ENCODE measurements at places on chromosomes 4 and X.

- ATAC-seq: no peak
These were observed 412.5 kb downstream of the ADAM29 start for GRCh38 chr4:175330652-175331051.

- no peak for ATAC-seq
These were observed 316.7 kb upstream of the DIPK2B start for GRCh38 chrX:45517090-45517973.

- ATAC-seq: peak; percentile 62
These were observed 55.5 kb downstream of the WFS1 start for GRCh38 chr4:6324999-6325787.

GRCh38 chr4:118935819-118936218 lies 47.2 kb downstream of the SYNPO2 start:
- no peak for ATAC-seq

GRCh38 chrX:7435822-7436221 lies 287.9 kb upstream of the PUDP start:
- ATAC-seq: no peak

DNA sequence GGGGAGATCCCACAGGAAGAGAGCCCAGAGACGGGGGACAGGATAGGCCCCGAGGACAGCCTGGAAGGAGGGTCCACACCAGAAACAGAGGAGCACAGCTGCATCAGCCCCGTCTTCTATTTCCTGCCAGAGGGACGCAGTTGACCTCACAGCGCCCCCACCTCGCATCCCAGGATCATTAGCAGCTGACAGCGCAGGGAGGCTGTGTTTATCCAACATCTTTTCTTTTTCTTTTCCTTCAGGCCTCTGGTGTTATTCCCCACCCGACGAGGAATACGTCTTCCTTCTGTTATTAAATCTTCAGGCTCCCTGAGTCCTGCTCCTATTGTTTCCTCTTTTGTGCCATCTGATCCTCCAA lies 75.4 kb downstream of the DCHS2 start:
- no peak for ATAC-seq

GRCh38 chr4:88043586-88044340 lies 36.3 kb downstream of the PKD2 start:
- no peak for ATAC-seq

GRCh38 chr4:56307423-56307822 lies 79.9 kb downstream of the AASDH start:
- no peak for ATAC-seq

DNA sequence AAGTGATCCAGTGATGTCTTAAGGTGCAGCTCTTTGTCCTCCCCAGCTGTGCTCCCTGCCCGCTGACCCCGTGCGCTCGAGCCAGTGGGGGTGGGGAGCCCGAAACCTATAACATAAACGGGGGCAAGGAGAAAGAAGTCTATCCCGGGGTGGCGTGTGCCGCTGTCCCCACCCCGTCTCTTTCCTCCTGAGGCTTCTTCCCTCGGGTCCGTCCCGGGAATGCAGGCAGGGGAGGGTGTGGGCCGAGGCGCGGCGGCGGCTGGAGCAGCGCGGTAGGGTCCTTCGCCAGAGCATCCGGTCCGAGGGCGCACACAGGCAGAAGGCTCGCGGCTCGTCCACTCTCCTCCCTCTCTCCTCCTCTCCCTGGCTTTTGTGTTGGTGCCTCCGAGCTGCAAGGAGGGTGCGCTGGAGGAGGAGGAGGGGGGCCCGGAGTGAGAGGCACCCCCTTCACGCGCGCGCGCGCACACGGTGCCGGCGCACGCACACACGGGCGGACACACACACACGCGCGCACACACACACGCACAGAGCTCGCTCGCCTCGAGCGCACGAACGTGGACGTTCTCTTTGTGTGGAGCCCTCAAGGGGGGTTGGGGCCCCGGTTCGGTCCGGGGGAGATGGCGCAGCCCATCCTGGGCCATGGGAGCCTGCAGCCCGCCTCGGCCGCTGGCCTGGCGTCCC lies at the start of gene RAB33A:
Gene RAB33A (plus strand): TSS at position 517 of the 681 bp plus-strand sequence. CDS start 101 bp downstream, at position 618.
- peak; percentile 18 for ATAC-seq

Data from gastroesophageal sphincter (tissue), 4 donors.